Fibroblast of skin of left quadriceps (primary cell): ENCODE measurements at places on chromosomes 5 and 9.

- DNase-seq = no peak
Observed at GRCh38 chr9:28121366-28121765, 548.1 kb upstream of the C9orf72 start.

DNA sequence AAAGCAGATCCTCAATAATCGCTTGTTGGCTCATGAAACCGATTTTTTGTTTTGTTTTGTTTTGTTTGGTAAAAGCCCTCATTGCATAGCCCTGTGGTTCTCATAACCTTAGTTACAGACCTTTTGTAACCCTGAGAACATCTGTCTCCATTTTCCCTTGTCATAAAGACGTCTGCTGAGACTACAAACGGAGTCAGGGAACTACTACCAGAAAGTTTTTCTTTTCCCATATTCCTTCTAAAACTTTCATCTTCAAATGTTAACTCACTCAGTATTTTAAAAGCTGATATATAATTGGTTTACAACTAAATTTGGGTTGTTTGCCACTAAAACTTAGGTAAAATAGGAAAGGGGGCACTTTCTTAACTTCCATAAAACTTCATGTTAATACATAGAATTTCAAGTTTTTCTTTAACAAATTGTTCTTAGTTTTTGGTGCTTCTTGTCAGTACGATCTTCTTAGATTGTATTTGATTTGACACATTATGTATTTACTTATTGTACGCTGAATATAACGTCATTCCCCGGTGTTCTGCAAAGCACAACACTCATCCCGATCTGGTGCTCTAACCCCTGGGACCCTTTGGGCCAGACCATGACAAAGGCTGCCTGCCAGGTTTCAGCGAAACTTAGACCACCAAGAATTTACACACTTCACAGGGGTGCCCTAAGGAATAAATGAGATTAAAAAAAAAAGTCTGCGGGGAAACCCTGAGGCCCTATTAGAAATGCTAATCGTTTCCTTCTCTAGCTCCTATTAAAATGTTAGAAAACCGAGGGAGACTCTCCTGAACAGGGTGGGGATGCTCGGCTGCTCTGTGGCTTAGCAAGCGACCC is 1.1 kb upstream of the ANP32B start:
- DNase-seq = no peak

DNA sequence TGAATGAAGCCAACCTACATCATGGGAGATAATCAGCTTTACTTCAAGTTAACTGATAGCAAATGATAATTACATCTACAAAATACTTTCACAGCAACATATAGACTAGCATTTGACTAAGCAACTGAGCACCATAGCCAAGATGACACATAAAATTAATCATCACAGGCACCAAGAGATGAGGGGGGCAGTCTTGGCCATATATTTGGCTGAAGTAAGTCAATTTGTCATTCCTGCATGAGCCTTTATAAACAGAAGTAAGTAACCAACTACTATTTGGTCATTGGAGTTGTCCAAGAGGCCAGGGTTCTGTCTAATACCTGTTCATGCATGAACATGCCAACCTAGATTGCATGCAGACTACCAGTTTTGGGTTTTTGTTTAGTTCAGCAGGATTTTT is 53.6 kb downstream of the PDCD1LG2 start:
- DNase-seq = no peak

- DNase-seq = no peak
Observed at GRCh38 chr5:95697781-95698681, 15.2 kb upstream of the SPATA9 start.

GRCh38 chr5:1488882-1489680 is 34.7 kb downstream of the LPCAT1 start:
- peak; percentile 6 for DNase-seq

- DNase-seq = no peak
Observed at GRCh38 chr5:51518607-51519006, 135.4 kb downstream of the ISL1 start.

DNA sequence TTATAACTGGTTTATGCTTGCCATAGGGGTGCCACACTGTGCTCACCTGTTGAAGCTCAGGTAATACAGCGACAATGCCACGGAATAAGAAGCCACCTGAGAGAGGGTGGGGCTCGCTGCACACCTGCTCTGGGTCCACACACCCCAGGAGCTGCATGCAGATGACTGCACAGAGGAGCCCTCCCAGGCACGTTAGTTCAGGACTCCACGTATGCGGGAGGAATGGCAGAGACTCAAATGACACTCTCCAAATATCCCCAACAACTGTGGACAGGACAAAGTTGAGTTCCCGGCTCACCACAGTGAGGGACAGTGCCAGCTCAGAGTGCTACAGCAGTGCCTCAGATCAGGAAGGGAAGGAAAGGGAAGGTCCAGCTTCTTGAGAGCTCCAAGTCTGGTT is 5.8 kb upstream of the FCN1 start:
- DNase-seq = no peak

- no peak for DNase-seq
Observed at GRCh38 chr9:5095795-5096194, 89.6 kb downstream of the INSL6 start.

- no peak for DNase-seq
Observed at GRCh38 chr9:90844326-90844725, 42.7 kb downstream of the SYK start.

DNA sequence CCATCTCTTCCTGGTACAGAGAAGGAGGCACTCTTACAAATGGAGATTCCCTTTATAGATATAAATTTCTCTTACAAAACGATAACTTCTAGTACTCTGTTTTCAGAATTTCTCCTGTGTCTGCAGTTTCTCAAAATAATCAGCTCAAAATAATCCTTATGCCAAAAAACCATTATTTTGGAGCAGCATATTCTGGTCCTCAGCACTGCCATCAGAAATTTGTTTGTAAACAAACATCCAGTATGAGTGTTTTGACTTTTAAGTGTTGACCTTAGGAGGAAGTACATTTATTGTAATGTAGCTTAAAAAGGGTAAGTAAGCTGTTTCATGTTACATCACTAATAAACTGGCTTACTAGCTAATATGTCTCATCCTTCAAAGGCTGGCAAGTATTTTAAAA is 52.8 kb upstream of the SNAPC3 start:
- DNase-seq = no peak

GRCh38 chr9:99925541-99925940 is 19.1 kb downstream of the STX17 start:
- DNase-seq = no peak

- peak; percentile 72 for DNase-seq
Observed at GRCh38 chr5:79020861-79021561, 35.9 kb upstream of the ARSB start.

DNA sequence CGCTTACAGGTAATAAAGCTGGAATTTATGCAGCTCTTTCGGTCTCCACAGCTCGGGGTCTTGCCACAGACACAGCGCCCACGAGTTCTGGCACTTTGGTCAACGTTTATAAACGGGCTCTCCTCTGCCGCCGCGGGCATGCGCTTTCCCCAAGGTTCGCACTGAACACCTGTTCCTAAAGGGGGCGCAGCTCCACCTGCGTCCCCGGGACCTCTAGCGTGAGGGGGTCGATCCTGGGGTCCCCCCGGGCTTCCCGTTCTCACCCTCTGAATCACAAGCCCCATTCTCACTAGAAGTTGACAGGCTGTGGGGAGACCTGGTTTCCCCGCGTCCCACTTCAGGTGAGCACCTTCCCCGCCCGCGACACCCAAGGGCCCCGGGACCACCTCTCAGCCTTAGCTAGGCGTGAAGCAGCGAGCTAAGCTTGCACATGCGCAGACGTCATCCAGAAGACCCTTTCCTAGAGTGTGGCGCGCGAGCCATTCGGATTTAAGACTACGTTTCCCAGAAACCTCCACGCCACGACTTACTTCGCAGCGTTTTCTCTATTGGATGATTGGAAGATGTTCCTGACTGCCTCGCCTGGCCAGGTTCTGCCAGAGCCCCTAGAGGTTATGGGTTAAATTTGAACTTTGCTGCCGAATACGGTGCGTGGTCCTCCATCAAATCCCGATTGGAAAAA is 21.3 kb upstream of the ZNF782 start:
- DNase-seq = no peak

DNA sequence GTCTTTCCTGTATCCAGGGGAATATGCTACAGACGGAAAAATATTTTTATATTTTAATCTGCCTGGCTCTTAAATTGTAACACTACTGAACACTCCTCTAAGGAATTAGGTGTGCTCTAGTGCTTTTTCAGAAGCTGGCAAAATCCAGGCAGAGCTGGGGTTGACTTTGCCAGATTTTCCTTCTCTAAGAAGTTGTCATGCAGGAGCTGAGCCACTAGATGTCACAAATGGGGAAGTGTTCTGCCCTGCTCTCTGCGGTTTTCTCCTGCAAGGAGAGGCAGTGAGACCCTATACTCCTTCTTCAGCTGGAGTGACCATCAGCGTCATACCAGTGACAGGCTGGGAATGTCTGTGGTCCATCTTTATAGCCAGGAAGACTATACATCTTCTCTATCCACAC is 112.5 kb downstream of the HAPLN1 start:
- no peak for DNase-seq

- no peak for DNase-seq
Observed at GRCh38 chr5:77163453-77163852, 47.0 kb upstream of the PDE8B start.

GRCh38 chr5:67699560-67699959 is 503.0 kb upstream of the CD180 start:
- no peak for DNase-seq

DNA sequence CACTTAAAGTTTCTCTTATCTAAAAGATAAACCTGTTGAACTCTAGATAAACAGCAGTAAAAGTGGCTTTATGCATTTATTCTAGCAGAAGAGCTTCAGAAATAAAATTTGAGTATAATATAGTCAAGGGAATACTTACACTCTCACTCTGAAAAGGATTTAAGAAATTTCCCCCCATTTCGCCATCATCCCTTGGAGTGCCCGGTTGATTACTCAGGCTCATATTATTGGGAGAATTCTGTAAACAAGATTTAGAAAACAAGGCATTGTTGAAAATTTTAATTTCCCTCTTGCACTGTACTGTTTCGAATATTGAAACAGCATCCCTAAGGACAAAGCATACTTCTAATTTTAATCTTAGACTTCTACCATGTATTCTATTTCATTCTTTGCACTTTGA is 34.5 kb upstream of the ACOT12 start:
- no peak for DNase-seq

GRCh38 chr5:23223846-23224245 is 283.6 kb upstream of the PRDM9 start:
- DNase-seq = peak; percentile 0

GRCh38 chr5:177276886-177277285 is 26.6 kb downstream of the RAB24 start:
- no peak for DNase-seq

GRCh38 chr5:32850817-32851496 is 139.8 kb downstream of the NPR3 start:
- DNase-seq = no peak

DNA sequence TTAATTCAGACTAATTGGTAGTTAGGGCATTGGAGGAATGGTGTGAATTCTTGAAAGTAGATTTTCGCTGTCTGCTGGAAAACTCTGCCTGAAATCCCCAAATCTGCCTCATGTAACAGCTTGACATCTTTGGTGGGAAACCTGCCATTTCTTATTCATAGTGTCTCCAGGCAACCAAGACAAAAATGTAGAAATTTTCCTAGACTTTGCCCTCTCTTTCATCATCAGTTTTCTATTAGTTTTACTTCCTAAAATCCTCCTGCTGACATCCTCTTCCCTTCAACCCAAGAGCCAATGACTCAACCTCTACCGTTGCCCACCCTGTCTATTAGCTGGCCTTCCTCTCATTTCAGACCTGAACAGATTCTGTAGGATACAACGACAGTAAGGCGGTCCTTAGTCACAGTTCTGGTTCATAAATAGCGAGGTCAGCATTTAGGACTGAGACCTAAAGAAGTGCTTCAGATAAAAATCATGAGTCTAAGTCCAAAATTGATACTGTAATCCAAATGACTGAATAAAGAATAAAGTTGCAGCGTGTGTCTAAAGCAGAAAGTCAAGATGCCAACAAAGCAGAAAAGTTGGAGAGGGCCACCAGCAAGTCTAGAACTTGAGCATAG is 133.9 kb downstream of the MUSK start:
- peak; percentile 56 for DNase-seq

DNA sequence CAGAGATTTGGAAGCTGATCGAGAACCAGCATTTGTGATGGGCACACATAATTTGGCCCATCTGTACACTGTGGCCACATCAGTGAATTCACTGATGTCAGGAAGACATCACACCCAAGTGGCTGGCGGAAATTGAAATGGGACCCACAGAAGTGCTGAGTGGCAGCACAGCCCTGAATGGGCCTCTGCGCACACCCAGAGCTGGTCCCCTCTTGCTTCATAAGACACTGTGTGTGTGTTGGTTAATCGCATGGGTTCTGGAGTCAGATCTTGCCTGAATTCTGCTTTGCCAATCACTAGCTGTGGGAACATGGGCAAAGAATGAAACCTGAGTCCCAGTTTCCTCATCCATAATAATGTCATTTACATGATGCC is 72.2 kb downstream of the PCSK5 start:
- no peak for DNase-seq

- no peak for DNase-seq
Observed at GRCh38 chr9:126894052-126894603, 20.5 kb upstream of the RALGPS1 start.

DNA sequence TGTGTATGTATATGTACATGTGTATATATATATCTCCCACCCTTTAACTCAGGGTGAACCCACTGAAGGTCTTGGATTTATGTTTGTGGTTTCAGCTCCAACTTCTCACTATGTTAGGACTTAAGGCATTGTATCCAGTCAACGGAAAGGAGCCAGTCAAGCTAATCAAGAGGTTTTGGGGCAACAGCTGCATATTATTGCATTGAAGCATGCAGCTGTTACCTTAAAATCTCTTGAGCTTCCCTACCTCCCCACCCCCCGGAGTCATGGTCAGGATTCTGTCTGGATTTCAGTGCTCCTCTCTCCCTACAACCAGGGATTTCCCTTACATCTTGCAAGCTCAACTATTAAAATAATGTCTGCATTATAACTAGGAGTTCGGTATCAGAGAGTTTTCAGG is 399.5 kb downstream of the SPOCK1 start:
- DNase-seq = no peak

- DNase-seq = peak; percentile 44
Observed at GRCh38 chr9:79384501-79384900, 187.3 kb upstream of the TLE4 start.

GRCh38 chr9:328453-328852 is 113.8 kb downstream of the DOCK8 start:
- no peak for DNase-seq

DNA sequence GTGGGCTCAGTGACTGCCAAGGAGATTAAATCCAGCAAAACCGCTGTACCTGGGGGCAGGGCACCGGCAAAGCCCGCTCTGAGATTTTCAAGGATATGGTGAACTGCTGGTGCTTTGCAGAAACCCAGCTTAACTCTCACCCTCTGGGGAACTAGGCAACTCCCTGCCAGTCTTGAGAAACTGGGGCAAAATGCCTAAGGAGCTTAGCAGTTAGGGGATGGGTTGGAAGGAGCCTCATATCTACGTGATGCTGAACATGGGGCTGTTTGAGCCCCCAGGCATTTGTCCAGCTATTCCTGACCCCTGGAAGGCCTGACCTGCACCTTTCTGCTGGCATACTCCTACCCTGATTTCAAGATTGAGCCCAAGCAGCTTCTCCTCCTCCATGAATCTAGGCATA is 108.6 kb upstream of the TBC1D2 start:
- DNase-seq = no peak

GRCh38 chr9:95793924-95794828 is 81.3 kb upstream of the ERCC6L2 start:
- DNase-seq = peak; percentile 98
